ENCODE measurements at places on chromosomes 1 and 21.
A peak's percentile ranks its signal among the peaks of the same experiment; 100 is the strongest.

DNA sequence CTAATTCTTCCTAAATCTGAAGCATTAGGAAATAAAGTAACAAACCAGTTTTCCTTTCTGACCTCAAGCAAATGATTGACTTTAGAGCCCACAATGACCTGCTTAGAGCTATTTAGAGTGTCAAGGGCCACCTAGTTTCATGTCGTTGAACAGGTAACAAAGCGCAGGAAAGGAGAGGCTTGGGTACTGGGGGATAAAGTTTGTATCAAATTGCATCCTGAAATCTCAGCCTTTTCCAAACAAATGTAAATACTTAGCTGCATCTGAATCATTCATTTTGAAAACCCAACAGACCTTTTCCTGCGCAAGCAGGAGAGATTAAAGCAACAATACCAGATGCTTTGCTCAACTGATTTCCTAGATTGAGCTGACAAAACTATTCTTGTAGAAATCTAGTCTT, 121.2 kb downstream of the NRIP1 start:
- DNase-seq: no peak

DNA sequence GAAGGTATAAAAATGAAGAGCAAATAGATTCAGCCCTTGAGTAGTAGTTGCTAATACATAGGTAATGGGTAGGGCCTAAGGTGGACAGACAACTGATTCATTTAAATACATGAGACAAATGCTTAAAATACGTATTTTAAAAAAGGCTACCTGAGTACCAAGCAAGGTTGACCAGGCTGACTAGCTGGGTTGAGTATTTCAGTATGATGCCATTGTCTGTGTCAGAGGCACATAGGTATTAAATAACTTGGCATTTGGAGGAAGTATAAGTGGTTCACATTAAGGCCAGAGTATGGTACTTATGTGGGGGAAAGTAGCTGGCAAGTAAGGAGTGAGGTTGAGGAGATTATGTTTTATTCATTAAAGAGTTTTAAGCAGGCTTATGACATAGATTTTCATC, 19.4 kb downstream of the NEK7 start:
- DNase-seq: no peak

DNA sequence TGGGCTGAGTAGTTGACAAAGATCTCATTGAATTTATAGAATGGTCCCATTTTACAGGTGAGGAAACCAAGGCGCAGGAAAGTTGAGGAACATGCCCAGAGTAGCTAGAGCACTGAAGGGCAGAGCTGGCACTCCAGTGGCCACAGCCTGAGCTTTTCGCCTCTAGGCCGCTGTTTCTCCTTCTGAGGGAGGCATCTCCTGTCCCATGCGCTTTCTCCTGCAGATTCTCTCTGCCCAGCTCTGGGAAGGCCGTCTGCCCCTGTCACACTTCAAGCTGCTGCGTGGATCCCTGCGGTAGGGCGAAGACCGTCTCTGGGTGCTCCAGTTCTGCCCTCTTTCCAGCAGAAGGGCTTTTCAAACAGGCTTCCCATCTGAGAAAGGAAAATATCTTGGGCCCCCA, 159.9 kb downstream of the ACTL8 start:
- DNase-seq: no peak

DNA sequence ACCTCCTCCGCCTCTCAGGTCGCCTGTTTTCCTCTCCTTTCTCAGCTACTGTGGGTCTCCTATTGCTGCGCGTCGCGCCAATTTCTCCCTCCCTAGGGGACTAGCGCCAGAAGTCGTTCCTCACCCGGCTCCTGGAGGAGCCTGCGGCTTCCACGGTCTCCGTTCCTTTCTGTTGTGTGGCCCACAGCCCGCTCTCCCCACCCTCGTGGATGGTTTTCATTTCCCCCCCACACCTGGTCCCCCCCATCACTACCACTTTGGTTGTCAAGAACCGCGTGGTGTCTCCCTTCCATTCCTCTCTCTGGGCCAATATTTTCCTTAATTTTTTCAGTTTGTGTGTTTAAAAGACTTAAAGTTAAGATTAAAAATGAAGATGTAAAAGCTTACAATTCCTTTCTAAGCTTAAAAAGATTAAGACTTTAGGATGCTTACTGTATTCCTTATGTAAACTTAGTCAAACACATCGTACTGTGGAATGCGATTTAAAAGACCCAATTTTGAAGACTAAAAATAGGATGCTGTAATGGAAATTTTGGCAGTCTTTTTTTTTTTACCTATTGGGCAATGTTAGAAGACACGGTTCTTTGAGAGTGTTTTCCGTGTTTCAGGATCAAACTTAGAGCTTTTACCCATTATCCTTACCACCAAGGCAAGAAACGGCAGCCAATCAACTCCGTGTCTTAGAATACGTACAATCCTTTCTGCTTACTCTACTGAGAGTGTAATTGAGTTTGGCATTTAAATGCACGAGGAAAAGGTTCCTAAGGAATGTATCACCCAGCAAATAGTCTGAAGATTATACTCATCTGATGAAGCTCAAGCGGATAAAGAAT, 773 bp downstream of the CNST start:
- peak; percentile 75 for DNase-seq

GRCh38 chr1:145997016-145997717, 788 bp upstream of the TXNIP start:
- DNase-seq: no peak

GRCh38 chr1:172325531-172325930, 95.0 kb upstream of the C1orf105 start:
- DNase-seq: no peak

DNA sequence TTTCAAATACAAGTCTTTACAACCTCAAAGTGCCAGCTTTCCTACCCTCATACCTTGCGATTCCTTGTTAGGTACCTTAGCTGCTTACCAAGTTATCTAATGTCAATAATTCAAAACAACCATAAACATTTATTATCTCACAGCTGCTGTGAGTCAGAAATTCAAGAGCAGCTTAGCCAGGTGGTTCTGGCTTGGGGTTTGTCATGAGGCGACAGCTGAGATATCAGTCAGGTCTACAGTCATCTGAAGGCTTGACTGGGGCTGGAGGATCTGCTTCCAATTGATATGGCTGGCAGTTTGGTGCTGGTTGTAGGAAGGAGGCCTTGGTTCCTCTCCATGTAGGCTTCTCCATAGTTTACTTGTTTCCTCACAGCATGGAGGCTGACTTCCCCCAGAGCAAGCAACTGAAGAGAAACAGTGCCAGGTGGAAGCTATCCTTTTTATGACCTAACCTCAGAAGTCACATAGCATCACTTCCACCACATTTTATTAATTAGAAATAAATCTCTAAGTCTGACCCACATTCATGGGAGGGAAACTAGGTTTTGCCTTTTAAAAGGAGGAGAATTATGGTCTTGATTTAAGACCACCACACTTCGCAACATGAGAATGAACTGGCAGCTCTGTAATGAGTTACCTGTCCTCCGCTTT, 103.3 kb upstream of the FGGY start:
- DNase-seq: no peak

- no peak for DNase-seq
These were observed 62.7 kb downstream of the SYT6 start for GRCh38 chr1:114090738-114091505.

- DNase-seq: peak; percentile 82
These were observed 51.0 kb downstream of the GADD45A start for GRCh38 chr1:67735806-67736627.

DNA sequence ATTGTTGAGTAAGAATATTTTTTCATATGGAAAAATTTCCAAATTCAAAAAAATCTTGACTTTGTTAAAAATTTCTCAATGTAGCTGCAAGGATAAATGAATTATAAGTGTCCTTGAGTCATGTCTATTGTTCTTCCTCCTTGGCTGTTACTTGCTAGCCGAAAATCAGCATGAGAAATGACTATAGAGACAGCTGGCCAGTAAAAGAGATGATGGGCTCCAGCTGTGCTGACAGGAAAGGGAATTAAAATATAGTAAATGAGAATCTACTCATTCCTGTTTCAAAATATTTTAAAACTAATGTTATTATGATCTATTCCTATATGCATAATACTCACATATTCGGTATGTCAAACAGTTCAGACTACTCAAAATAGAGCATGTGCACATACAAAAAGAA, 1292.6 kb downstream of the BRINP3 start:
- DNase-seq: no peak

DNA sequence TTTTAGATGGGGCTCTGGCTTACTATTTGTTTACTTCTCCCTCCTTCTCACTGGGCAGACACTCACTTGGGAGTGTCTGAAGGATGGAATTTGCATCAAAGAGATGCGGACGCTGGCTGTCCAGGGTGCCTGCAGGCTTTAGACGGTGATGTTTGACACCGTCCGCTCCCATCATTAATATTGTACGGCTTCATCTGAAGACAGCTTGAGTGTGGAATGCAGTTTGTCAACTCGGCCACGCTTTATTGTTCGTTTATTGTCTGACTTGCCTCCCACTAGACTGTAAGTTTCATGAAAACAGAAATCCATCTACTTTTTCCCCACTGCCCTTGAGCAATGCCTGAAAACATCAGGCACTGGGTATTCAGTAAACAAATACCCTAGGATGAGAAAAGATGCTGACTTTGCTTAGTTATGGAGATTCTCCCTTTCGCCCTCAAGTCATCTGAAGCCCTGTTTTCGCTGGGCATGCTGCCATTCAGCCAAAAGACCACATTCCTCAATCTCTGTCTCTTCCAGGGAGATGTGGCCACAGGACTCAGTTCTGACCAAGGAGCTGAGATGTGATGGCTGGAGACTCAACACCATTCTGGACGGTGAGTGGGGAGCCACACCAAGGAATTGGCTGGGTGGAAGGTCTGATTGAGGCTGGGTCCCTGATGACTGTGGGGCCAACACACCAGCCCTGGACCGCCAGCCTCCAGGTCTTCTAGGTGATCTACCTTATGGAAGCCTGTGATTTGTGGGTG, 87.6 kb downstream of the BCAR3 start:
- DNase-seq: no peak

DNA sequence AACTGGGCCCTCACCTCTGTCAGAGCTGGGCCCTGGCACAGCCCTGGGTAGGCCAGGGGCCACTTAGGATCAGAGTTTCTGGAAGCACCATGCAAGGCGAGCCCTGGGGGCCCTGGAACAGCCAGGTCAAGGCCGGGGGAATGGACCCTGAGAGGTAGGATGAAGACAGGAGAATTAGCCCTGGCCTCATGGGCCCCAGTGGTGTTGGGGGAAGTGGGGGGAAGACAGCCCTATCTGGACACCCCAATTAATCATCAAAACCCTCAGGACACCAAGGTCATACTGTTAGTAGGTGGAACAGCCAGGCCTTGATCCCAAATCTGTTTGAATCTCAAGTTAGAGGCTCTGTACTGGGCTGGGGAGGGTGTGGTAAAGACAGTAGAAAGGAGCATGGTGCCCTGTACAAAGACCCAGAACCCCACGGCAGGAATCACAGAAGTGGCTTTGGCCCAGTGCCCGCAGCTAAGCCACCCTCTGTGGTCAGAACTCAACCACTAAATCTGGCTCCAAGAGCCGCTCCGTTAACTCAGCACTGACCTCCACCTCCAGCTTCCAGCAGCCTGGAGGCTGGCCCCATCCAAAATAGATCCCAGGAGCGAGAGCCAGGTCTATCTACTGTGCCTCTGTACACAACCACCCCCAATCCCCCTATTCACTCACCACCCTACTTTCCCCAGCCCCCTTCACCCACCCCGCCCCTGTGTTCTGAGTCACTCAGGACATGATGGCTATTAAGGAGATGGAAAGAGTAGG, 14.0 kb upstream of the TRIM63 start:
- no peak for DNase-seq

DNA sequence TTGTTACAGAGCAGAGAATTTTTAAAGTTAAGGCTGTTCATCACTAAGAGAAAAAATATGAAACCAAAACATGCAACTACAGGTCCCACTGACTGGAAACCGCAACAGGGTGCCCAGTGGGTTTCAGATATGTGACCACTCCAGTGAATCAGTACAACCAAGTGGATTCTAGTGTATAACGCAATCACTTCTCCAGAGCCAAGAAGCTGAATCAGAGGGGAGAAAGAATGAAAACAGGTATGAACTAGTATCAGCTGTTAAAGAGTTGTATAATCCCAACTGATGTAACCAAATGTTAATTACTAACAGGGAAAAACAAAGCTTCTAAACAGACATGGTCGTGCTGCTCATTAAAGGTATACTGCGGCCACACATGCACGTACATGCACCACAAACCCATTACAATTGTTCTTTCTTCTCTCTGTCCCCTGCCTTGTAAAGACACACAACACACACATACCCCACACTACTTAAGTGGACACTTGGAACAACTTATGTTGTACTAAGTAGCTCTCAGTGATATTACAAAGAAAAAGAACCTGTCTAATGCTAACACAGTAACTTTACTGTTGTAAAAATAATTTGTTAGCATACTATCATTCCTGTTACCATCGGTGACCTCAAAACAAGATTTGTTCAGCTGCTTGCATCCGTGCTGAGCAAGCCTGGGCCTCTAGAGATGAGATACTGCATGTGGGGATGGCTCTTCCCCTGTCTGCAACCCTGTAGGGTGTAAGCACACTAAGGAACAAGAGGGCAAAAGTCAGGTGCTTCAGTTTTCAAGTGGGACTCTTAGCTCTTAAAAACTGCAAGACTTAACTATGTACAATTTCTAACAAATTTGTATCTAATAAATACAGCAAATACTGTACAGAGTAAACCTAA, 74.2 kb downstream of the PTPN14 start:
- peak; percentile 71 for DNase-seq

DNA sequence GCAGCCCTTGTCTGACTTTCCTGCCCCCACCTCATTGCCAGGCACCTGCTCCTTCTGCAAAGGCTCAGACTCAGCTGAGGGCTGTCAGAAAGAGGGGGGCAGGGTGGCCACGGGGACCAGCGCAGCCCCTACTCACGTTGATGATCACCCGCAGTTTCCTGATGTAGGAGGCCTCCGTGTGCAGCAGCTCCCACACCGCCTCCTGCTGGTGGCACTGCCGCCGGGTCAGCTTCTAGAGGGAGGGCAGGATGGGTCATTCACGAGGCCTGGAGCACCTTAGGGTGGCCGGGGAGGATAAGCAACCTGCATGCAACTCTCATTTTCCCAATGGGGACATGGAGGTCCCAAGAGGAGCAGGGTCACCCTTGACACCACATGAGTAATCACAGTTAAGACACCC, 6.4 kb upstream of the TNFRSF25 start:
- no peak for DNase-seq

- no peak for DNase-seq
These were observed 102.2 kb upstream of the JUN start for GRCh38 chr1:58885998-58886397.

- no peak for DNase-seq
These were observed 180.0 kb downstream of the RASAL2 start for GRCh38 chr1:178273707-178274410.

- peak; percentile 37 for DNase-seq
These were observed 14.7 kb downstream of the INTS3 start for GRCh38 chr1:153742411-153743142.
